ENCODE measurements at places on chromosomes 12 and 14. TPM values are rescaled to one million over a fixed set of nuclear protein-coding genes. Genes with fewer than 3 reads are reported as not detected.

GRCh38 chr12:84756961-84757360, 155.6 kb downstream of the SLC6A15 start:
- H3K27ac ChIP-seq, result no peak overlapping the region
- H3K36me3 ChIP-seq, result no peaks in the 10 kb centered on the region
- H3K4me1 ChIP-seq, result no peaks in the 10 kb centered on the region
- H3K4me3 ChIP-seq, result no peak overlapping the region

DNA sequence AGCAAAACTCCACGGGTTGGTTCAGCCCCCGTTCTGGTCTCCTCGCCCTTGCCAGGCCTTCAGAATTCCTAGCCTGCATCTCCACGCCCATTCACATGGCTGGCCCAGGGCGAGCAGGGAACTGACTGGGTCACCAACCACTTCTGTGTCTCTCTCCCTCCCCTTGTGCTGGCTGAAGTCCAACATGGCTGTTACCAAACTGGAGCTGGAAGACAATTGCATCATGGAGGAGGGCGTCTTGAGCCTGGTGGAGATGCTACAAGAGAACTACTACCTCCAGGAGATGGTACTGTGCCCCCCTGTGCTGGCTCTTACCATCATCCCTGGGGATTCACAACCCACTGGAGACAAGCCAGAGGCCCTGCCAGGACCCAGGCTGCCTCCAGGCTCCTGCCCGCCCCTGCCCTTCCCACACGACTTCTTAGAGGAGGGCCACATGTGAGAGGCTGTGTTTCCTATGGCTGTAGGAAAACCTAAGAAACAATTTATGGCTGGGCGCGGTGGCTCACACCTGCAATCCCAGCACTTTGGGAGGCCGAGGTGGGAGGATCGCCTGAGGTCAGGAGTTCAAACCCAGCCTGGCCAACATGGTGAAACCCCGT, 9.9 kb downstream of the LRRC74A start:
- DNase-seq, result no peak
- no peak overlapping the region for H3K27ac ChIP-seq
- no peaks in the 10 kb centered on the region for H3K36me3 ChIP-seq
- H3K4me3 ChIP-seq, result no peak overlapping the region
- peaks cover 18% of the 10 kb centered on the region for H3K27me3 ChIP-seq

- H3K4me1 ChIP-seq, result no peaks in the 10 kb centered on the region
- no peaks in the 10 kb centered on the region for H3K36me3 ChIP-seq
- no peak for DNase-seq
- no peaks in the 10 kb centered on the region for H3K27me3 ChIP-seq
- no peak overlapping the region for H3K27ac ChIP-seq
Observed at GRCh38 chr12:115799610-115800009, 477.9 kb downstream of the MED13L start.

- H3K36me3 ChIP-seq, result peaks cover 5% of the 10 kb centered on the region
- peaks cover 50% of the 10 kb centered on the region for H3K4me1 ChIP-seq
- DNase-seq, result no peak
- H3K27ac ChIP-seq, result peak overlapping the region; percentile 93
Observed at GRCh38 chr12:109877504-109878246, 2.7 kb downstream of the GLTP start.

The ARHGEF40 gene
- 12.0 TPM for total RNA-seq

DNA sequence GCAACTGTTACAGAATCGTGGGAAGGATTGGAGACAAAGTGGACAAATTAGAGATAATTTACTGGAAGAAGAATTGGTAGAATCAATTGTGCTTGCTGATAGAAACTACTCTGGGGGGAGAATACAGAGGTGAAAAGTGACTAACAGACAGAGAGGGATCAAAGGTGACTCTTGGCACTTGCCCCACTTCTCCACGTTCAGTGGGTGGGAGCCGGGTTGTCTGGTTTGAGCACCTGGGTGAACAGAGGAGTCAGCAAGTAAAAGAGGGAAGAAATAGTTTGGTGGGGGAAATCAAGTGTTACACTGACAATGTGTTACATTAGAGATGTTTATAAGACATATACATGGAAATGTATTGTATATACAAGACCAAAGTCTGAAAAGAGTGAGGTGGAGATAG, 69.1 kb downstream of the PPP2R5E start:
- peaks cover 44% of the 10 kb centered on the region for H3K4me1 ChIP-seq
- H3K27ac ChIP-seq, result no peak overlapping the region
- no peak for DNase-seq
- no peaks in the 10 kb centered on the region for H3K36me3 ChIP-seq
- H3K4me3 ChIP-seq, result no peak overlapping the region

GRCh38 chr14:75543253-75543652, 21.0 kb downstream of the BATF start:
- no peaks in the 10 kb centered on the region for H3K27me3 ChIP-seq
- peak overlapping the region; percentile 98 for H3K27ac ChIP-seq
- H3K4me3 ChIP-seq, result peak overlapping the region; percentile 75
- no peak for DNase-seq

DNA sequence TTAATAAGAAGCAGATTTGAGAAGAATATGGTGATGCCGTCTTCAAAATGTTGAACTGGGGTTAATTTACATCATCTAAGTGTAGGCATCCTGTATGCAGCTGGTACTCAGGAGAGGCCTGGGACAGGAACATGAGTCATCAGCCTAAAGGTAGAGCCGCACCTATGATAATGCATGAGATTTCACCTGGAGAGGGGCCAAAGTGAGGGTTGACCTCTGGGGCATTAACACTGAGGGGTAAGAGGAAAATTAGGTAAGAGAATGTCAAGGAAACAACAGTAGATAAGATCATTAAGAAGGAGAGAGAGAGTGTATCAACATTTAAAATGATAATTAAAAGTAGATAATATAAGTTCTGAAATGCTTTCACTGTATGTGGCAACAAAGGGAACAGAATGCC, 20.2 kb upstream of the SSTR1 start:
- H3K36me3 ChIP-seq, result no peaks in the 10 kb centered on the region
- no peaks in the 10 kb centered on the region for H3K27me3 ChIP-seq
- H3K4me1 ChIP-seq, result no peaks in the 10 kb centered on the region
- H3K4me3 ChIP-seq, result no peak overlapping the region
- H3K27ac ChIP-seq, result no peak overlapping the region
- DNase-seq, result no peak

- peaks cover 2% of the 10 kb centered on the region for H3K4me1 ChIP-seq
- H3K27me3 ChIP-seq, result no peaks in the 10 kb centered on the region
- H3K4me3 ChIP-seq, result no peak overlapping the region
- no peaks in the 10 kb centered on the region for H3K36me3 ChIP-seq
- no peak overlapping the region for H3K27ac ChIP-seq
Observed at GRCh38 chr12:75087654-75088053, 122.0 kb downstream of the KCNC2 start.

DNA sequence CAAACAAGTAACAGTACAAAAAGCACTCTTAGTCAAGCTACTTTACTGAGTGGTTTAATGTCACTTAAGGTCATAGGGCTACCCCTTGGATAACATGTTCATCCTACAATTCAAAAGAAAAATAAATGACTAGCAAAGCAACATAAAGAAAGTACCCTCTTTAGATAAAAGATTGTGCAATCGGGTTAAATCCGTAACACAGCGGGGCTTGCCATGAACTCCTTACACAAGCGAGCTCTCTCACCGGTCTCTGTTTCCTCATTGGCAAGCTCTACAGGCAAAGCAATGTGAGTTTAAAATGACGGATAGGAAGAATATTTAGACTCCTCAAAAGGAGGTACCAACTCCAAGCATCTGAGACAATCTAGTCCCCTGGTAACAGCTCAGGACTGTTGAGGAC, 140.6 kb downstream of the EGLN3 start:
- no peaks in the 10 kb centered on the region for H3K4me1 ChIP-seq
- no peak overlapping the region for H3K27ac ChIP-seq
- no peak for DNase-seq
- H3K36me3 ChIP-seq, result no peaks in the 10 kb centered on the region
- no peak overlapping the region for H3K4me3 ChIP-seq

GRCh38 chr12:2064071-2064507, 11.3 kb downstream of the CACNA1C start:
- H3K27me3 ChIP-seq, result peaks cover 25% of the 10 kb centered on the region
- H3K4me1 ChIP-seq, result peaks cover 15% of the 10 kb centered on the region
- DNase-seq, result no peak
- peaks cover 5% of the 10 kb centered on the region for H3K36me3 ChIP-seq

DNA sequence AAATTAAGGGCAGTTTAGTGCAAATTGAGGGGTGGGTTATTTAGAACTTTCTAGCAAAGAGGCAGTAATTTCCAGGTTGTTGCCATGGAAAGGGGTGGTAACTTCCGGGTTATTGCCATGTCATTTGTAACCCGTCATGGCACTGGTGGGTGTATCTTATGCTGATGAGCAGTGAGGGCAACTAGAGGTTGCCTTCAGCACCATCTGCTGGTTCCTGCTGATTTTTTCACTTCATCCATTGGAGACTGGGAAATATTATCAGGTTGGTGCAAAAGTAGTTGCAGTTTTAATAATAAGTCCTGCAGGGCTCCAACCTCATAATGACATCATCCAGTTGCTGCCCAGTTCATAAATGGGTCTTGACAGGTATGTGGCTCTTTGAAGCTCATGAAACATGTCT, 24.4 kb upstream of the SERPINA4 start:
- no peaks in the 10 kb centered on the region for H3K36me3 ChIP-seq
- DNase-seq, result no peak
- no peaks in the 10 kb centered on the region for H3K4me1 ChIP-seq
- H3K27ac ChIP-seq, result no peak overlapping the region
- H3K4me3 ChIP-seq, result no peak overlapping the region

- H3K27me3 ChIP-seq, result no peaks in the 10 kb centered on the region
- no peak overlapping the region for H3K27ac ChIP-seq
- no peak for DNase-seq
- H3K36me3 ChIP-seq, result no peaks in the 10 kb centered on the region
- H3K4me1 ChIP-seq, result peaks cover 20% of the 10 kb centered on the region
- no peak overlapping the region for H3K4me3 ChIP-seq
Observed at GRCh38 chr12:71691504-71692129, 5.7 kb downstream of the TMEM19 start.

The OR6J1 gene
- not detected for total RNA-seq

The MORN3 gene
- total RNA-seq, result 9.5 TPM

The LMNTD1 gene
- total RNA-seq, result not detected

GRCh38 chr12:88896958-88897357, 316.7 kb upstream of the KITLG start:
- H3K4me3 ChIP-seq, result no peak overlapping the region
- H3K27ac ChIP-seq, result no peak overlapping the region
- no peaks in the 10 kb centered on the region for H3K36me3 ChIP-seq
- no peak for DNase-seq

- H3K4me1 ChIP-seq, result no peaks in the 10 kb centered on the region
- no peak overlapping the region for H3K4me3 ChIP-seq
- peaks cover 16% of the 10 kb centered on the region for H3K27me3 ChIP-seq
- no peak for DNase-seq
- no peak overlapping the region for H3K27ac ChIP-seq
Observed at GRCh38 chr14:66009089-66009488, 477.1 kb upstream of the CCDC196 start.

DNA sequence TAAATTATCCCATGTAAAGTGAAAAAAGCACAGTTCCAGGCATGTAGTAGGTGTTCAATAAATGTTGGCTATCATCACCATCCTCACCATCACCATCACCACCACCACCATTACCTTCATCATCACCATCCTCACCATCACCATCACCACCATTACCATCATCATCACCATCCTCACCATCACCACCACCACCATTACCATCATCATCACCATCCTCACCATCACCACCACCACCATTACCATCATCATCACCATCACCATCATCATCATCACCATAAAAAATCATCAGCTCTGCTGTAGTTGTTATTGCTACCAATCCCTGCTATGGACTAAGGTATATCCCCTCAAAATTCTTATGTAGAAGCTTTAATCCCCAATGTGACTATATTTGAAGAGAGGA, 15.1 kb downstream of the ISCU start:
- no peak overlapping the region for H3K27ac ChIP-seq
- DNase-seq, result no peak
- peaks cover 28% of the 10 kb centered on the region for H3K4me1 ChIP-seq
- no peak overlapping the region for H3K4me3 ChIP-seq
- peaks cover 3% of the 10 kb centered on the region for H3K36me3 ChIP-seq

DNA sequence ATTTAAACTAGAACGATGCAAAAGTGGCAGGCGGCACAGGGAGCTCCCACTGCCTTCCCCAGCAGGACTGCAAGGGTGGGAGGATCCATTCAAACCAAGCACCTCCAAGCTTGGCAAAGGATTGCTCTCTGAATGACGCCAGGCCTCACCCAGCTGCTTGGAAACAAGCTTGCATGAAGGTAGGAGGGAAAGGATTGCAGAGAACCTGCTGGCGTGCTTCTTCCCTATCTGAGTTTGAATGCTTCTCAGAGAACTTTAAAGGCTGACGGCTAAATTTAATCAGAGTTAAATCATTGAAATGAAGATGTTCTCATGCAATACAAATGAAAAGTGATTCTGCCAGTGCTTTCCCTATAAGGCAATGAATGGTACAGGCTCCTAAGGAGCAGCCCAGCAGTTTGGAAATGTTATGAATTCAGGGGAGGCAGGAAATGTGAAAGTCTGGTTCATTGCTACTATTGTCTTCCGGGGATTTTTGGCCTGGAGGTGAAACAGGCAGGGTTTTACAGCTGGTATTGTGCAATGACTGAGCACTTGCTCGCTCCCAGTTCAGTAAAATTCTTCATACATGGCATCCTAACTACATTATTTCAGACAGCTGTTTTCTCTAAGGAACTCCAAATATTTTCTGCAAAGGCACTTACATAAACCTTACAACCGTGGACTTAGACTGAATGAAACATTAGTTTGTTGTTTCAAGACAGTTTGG, 31.9 kb upstream of the DUSP6 start:
- DNase-seq, result no peak
- H3K4me1 ChIP-seq, result peaks cover 4% of the 10 kb centered on the region
- no peaks in the 10 kb centered on the region for H3K27me3 ChIP-seq
- no peaks in the 10 kb centered on the region for H3K36me3 ChIP-seq
- H3K27ac ChIP-seq, result no peak overlapping the region

The NGB gene
- not detected for total RNA-seq

DNA sequence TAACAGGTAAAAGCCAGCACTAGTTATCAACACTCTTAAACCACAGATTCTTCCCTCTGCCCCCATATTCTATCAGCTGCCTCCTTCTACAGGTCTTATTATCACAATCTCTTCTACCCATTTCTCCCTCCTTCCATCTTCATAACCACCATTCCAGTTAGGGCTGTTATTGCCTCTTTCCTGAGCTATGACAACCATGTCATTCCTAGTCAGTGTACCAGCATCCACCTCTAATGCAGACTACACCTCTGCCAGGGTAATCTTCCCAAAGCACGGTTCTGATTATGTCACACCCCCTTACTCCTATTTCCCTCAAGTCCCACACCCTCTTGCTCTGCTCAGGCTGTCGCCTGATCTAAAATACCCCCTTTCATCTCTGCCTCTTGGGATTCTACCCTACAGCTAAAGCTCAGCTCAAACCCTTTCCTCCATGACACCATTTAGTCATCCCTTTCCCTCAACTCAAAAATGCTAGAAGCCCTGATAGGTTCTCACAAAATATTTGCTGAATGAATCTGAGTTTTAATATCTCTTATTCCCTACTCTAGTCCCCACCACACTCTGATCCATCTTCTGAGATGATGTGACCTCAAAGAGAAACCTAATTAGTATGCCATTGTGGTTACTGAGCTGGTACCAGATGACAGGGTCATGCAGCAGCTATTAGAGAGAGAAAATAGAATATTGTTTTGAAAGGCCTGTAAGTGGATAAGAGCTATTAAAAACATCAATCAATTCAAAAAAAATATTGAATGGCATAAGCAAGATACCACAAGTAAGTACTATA, 11.7 kb downstream of the RACGAP1 start:
- no peak for DNase-seq
- peaks cover 6% of the 10 kb centered on the region for H3K36me3 ChIP-seq
- peak overlapping the region; percentile 53 for H3K27ac ChIP-seq
- H3K4me1 ChIP-seq, result peaks cover 17% of the 10 kb centered on the region
- H3K27me3 ChIP-seq, result no peaks in the 10 kb centered on the region

Measured in T-helper 17 cell (primary cell).